ENCODE measurements at places on chromosomes 2 and 18. TPM values are rescaled to one million over a fixed set of nuclear protein-coding genes. Genes with fewer than 3 reads are reported as not detected.

MAB21L4 gene
- total RNA-seq: 0.17 TPM

RAB6C gene
- not detected for total RNA-seq

CSRNP3 gene
- 4.7 TPM for total RNA-seq

CNDP1 gene
- not detected for total RNA-seq
